ENCODE measurements at places on chromosomes 3 and 15.

DNA sequence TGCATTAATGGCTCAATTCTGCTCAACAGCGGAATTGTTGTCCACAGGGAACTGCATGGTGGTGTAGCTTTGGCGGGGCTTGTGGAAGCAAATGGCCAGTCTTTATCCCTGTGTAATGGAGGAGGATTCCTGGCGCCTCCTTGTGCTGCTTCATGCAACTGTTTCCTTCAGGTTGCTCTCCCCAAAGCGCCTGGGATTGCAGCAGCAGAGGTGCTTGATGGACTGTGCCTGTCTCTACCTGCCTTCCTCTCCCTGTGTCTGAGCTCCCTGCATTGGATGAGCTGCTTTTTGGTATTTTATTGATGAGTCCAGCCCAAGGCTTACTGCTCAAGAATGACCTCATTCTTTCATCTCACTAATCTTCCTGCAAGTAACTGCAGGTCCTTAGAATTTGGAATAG, 72.9 kb upstream of the NDN start:
- peak; percentile 84 for ATAC-seq

GRCh38 chr3:157132936-157133335, 27.0 kb downstream of the CCNL1 start:
- ATAC-seq: no peak

DNA sequence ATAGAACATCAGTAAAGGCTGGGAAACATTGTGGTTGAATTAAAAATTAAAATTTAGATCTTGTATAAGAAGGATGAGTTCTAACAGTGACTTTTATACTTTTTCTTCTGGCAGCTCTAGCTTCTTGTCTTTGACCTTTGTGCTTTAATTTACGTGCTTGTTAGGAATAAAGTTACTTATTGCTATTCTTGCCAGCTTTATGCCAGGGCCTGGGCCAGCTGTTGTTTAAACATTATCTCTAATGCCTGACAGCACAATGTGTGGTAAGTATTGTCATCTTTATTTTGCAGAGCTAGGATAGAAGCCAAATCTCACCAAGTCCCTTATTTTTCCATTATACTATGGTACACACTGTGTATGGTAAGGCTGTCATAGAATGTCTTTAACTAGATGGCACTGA, 766.7 kb upstream of the GOLIM4 start:
- ATAC-seq: no peak

DNA sequence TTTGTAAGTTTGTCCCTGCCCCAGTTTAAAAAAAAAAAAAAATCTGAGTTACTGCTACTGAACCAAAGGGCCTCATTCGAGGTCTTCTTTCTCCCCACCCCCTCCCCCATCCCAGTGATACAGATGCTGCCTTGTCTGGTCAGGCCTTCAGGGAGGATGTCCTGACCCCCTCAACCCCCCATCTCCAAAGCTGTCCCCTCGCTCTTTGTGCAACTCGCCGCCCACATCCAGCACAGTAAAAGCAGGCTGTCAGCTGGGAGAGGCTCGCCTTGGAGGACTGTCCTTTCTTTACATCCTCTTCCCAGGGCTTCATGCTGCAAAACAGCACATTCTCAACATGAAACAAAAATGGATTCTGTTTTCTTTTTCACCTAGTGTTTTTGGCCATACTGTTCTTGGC, 133.4 kb downstream of the VGLL4 start:
- ATAC-seq: no peak

DNA sequence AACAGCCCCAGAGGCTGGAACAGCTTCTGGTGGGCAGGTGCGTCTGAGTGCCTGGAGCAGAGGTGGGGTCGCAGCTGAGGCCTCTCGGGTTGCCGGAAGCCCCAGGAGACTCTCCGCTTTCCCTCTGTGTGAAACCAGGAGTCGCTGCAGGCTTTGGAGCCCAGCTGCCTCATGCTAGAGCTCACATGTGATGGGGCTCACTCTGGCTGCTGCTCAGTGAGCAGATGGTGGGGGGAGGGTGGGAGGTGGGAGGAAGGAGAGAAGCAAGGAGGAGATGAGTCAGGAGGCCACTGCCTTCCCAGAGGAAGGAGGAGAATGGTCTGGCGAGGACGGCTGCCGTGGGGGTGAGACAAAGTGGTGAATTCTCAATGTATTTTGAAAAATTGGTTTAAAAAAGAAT, 290.1 kb upstream of the CHRNA7 start:
- no peak for ATAC-seq

DNA sequence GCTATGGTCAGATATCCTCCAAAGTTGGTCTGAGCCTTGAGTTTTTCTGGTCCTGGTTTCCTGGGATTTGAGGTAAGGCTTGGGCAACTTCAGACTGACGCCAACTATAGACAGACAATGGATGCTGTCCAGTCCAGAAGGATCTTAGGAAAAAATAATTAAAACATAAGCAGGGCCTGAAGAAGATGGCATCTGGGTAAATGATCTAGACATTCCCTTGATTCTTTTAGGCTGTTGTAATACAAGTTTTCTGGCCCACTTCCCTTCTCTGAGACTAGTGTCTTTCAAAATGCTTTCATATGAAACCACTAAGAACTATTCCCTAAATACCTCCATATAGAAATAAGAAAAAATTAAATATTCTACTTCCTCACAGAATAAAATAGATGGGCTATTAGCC, 47.7 kb upstream of the PLXND1 start:
- ATAC-seq: no peak

Data from esophagus mucosa (tissue), 1 donor.